ENCODE measurements at places on chromosomes 11 and 22. TPM values are rescaled to one million over a fixed set of nuclear protein-coding genes. Genes with fewer than 3 reads are reported as not detected.

GRCh38 chr11:133212201-133212600, 320.1 kb downstream of the OPCML start:
- DNase-seq = no peak

The UPK2 gene
- not detected for polyA plus RNA-seq

DNA sequence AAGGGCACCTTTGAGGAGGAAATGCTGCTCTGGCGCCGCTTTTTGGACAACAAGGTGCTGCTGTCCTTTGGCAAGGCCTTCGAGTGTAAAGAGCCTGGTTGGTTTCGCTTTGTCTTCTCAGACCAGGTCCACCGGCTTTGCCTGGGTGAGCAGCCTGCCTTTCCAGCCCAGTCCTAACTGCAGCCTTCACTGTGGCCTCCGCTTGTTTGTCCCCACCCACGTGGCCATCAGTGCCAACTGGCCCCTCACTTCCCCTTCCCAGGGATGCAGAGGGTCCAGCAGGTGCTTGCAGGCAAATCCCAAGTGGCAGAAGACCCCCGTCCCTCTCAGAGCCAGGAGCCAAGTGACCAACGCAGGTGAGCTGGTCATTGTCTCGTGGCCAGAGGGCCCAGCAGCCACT, 12.0 kb upstream of the EXT2 start:
- DNase-seq = no peak

The CDC42BPG gene
- polyA plus RNA-seq = 10.9 TPM

DNA sequence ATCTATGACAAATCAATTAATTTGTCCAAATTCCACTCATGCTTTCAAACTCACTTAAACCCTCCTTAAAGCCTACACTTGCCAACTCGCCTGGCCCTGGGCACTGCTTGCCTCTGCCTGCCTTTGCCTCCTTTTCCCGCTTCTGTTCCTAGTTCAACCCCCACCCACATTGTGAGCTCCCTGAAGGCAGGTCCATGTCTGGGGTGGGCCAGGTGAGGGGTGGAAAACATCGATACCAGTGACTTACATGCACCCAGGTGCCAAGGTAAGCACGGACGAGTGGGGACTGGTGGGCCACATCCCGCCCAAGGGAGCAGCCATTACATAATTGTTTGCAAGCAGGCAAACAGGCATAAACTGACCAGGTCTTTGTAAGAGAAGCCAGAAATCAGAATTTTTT, 146.2 kb downstream of the ST3GAL4 start:
- DNase-seq = no peak

DNA sequence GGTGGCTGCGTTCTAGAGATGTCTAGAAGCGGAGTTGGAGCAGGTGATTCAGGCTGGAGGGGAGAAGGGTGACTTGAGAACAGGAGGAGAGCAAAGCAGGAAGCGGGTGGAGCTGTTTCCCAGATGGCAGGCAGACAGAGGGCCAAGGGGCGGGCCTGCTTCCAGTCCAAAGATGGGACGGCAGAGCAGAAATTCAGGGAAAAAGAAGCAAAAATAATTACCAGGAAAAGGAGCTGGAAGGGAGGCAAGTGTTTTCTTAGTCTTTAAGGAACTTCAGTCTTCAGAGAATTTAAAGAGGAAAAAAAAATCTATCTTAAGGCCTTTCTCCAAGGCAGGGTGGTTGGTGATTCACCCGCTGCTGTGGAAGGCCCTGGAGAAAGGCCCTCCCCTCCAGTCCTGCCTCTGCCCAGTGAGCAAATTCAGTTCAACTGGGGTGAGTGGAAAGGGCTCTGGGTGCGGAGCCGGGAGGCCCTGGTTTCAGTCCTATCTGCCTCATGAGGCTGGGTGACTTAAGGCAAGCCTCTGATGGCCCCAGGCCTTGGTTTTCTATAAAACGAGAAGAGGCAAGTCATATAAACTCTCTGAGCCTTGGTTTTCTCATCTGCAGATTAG, 4.5 kb upstream of the CREB3L1 start:
- DNase-seq = peak; percentile 72

GRCh38 chr11:84157639-84158038, 871.5 kb upstream of the CCDC90B start:
- no peak for DNase-seq

DNA sequence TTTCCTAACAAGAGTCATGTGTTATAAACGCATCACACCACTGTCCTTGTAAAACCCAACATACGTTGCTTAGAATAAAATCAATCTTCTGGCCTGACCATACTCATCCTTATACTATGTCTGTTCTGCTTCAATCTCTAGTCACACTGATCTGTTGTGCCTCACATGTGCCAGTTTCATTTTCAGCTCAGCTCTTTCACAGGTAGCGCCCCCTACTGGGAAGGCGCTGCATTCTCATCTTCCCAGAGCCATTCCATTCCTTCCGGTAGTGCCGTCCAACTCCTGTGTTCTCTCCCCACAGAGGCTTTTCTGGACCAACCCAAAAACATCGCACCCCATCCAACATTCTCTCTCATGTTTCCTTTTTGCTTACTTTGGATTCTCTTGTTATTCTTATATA, 22.2 kb downstream of the CASP5 start:
- DNase-seq = peak; percentile 29

DNA sequence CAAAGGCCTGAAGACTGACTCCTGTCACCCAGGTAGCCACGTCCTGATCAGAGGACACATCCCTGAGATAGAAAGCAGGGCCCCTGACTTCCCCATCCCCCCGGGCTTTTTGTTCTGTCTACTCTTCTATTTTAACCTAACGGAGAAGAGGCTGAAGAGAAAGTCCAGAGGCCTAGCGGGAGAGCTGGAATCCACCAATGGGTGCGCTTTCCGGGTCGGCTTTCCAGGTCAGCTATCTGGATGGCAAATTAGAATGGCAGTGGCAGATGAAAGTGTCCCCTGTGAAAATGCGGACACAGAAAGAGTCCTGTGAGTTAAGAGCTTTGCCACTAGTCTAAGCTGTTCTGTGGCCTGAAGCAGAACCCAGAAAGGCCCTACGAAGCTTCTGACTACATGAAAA, 13.1 kb upstream of the SERPING1 start:
- DNase-seq = no peak

- DNase-seq = no peak
Measured at GRCh38 chr22:22995166-22995565, 75.2 kb upstream of the GNAZ start.

The IL18 gene
- 58.2 TPM for polyA plus RNA-seq

DNA sequence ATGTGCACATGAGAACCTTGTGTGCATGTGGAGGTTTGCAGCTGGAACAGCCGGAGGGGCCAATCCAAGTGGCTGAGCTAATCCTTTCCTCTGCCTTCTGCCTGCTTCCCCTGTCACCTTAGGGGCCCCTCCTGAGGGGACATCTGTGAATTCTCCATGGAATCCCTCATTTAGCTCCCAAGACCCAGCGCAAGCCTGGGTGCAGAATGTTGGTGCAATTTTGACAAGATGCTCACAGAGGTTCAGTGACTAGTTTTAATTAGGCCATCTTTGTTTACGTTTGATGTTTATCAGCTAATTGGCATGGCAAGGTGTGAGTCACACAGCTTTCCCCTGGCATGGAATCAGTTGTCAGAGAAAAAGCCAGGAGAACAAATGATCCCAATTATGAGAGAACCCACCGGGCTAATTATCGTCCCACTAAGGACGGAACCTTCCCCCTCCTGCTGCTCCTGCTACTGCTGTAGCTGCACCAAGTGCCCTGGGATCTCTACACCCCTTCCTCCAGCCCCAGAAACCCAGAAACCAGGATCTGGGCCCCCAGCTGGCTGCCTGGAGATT, 63.6 kb upstream of the PAX6 start:
- DNase-seq = no peak

DNA sequence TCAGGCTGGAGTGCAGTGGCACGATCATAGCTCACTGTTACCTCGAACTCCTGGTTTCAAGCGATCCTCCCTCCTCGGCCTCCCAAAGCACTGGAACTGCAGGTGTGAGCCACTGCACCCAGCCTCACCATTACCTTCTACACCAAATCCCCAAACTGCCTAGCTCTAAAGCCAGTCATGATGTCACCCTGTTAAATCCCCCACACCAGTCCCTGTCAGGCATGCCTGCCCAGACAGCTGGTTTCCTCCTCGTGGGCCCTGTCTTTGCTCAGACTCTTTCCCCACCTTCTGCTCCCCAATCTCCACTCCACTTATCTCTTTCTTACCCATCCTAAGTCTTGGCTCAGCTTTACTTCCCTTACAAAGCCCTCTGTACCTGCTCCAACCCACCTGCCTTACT, 12.5 kb upstream of the EXPH5 start:
- DNase-seq = no peak
